ENCODE measurements at places on chromosomes 16 and 17.

DNA sequence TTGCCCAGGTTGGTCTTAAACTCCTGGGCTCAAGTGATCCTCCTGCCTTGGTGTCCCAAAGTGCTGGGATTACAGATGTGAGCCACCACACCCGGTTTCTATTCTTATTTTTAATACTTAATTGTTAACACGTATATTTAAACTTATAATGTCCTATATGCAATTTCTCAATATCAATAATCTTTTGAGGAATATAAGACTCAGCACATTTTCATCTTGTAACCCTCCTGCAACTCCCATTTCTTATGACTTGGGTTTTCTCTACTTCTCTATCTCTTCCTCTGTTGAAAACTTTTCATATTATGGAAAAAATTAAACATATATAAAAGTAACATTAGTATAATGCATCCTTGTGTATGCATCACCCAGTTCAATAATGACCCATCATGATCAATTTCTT lies 150.7 kb downstream of the PRKCB start:
- DNase-seq = no peak

- no peak for DNase-seq
Observed at GRCh38 chr16:30998852-30999761, 11.3 kb downstream of the STX1B start.

DNA sequence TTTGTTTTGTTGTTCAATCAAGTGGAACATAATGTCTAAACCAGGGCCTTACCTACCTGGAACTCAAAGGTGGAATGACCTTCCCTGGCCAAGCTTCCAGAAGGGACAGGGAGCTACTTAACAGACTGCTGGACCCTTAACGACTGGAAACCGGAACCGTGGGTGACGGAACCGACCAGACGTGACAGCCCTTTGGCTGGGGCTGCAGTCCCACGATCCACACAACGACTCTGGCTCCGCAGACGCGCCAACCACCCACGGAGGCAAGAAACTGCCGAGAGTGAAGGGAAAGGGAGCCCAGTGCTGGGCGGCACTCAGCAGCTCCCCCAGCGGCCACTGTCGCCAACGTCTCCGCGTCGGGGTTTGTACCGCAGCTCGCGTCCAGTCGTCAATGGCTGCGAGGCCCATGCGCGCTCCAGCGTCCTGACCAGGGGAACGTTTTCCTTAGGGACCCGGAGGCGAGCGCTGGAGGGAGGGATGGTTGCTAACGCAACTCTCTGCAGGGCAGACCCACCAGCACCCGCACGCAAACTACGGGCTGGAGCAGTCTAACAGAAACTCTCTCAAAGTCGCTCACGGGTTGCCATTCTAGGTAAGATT lies 5.5 kb upstream of the KIF22 start:
- DNase-seq = no peak

GRCh38 chr16:47604306-47604705 lies 143.2 kb downstream of the PHKB start:
- DNase-seq = no peak

- DNase-seq = no peak
Observed at GRCh38 chr16:11245988-11246387, 10.0 kb downstream of the SOCS1 start.

DNA sequence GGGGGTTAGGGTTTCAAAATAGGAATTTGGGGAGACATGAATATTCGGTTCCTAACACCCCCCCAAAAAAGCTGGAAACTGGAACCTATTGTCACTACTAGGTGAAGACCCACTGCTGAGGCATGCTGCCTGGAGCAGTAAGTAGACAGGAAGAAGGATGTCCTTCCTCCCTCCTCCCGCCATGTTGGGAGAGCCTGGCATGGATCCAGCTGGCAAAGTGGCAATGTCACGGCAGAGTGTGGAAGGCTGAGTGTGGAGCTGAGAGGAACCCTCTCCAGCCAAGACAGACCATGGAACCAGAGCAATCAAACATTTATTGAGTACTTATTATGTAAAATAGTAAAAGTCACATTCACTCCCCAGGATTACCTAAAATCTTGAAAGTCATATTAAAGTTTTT lies 49.0 kb downstream of the CCDC182 start:
- DNase-seq = no peak

- no peak for DNase-seq
Observed at GRCh38 chr16:4298761-4299522, 16.9 kb upstream of the GLIS2 start.

GRCh38 chr16:56479469-56479868 lies 28.1 kb downstream of the OGFOD1 start:
- no peak for DNase-seq

- DNase-seq = no peak
Observed at GRCh38 chr17:48997103-48997826, at the start of gene IGF2BP1. IGF2BP1 (plus strand) TSS chr17:48997385; CDS start chr17:48997746, 361 bp downstream.

DNA sequence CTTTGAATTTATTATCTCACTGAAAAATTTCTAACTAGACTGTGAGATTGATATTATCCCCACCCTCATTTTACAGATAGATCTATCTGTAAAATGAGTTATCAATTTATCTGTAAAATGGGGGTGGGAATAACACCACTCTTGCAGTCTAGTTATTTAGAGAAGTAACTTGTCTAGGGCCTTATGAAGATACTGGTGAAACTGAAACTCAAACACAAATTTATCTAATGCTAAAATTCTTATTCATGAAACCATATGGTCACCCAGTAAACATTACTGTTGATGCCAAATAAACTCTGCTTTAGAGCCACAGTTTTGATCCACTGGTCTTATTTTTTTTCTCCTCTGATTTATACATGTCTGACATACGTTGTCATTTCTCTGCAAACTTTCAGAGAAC lies 52.1 kb upstream of the SMIM36 start:
- no peak for DNase-seq

DNA sequence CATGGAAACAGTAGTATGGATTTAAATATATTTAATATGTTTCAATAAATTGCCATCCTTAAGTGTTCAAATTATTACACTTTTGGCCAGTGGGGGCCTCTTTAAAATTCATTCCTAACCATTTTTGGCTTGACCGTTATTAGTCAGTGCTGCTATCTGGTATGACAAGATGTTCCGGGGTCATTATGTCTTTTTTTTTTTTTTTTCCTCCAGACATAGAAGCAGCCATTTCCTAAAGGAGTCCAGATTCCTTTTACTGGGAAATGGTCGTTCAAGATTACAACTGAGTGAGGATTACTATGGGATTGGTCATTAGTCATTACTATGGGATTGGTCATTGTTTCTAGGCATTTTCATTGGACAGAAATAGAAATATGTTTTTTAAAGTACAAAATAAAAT lies 53.4 kb downstream of the NF1 start:
- no peak for DNase-seq

DNA sequence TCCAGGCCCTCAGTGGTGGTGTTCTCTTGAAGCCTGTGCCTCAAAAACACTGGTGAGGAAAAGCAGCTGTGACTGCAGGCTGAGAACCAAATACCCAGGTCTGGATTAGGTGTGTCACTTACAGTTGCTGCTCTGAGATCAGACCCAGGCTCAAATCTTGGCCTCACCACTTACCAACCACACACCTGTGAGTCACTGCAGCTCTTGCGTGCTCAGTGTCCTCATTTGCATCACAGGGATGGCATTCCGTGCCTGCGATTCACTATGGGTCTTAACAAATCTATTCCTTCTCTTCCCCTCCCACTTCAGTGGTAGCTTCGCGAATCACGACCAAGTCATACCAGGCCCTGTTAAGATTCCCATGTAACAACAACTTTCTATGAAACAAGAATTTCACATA lies 233.4 kb upstream of the HSBP1 start:
- DNase-seq = no peak

GRCh38 chr17:81741049-81741593 lies 29.0 kb downstream of the SLC25A10 start:
- DNase-seq = no peak

GRCh38 chr17:57210972-57211411 lies 45.3 kb upstream of the MSI2 start:
- DNase-seq = no peak

DNA sequence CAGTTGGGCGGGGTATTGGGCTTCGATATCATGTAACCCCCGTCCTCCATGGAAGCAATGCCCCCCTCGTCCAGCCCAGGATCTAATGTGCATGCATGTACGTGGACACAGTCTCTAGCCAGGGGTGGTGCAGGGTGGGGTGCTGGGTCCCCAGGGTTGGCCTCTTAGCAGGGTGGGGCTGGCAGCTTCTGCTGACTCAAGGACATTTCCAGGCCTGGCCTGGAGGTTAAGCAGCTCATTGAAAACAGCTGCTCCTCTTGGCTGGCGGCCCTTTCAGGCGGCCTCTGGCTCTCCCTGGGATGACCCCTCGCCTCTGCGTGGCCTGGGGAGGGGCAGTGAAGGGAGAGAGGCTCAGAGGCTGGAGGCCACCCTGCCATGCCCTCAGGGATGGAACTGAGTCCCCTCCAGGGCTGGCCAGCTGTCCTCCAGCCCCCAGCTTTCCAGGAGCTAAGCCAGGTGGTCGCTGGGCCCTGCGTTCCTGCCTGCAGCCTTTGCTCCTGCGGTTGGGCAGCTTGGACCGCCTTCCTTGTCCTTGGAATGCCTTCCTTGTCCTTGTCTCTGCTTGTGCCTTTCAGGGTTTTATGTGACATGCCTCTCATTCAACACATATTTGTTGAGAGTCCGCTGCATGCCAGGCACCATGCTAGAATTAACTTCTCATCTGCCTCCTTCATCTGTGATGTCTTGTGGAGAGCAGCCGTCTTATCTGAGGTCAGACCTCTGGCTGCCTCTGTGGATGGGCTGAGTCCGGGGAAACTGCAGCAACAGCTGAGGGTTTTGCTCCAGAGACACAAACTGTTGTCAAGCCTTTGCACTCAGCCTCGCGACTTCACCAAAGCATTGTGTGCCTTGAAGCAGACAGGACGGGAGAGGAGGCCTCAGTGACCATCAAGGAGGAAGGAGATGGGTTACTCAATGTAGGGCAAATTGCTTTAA lies 26.6 kb downstream of the MRC2 start:
- no peak for DNase-seq

DNA sequence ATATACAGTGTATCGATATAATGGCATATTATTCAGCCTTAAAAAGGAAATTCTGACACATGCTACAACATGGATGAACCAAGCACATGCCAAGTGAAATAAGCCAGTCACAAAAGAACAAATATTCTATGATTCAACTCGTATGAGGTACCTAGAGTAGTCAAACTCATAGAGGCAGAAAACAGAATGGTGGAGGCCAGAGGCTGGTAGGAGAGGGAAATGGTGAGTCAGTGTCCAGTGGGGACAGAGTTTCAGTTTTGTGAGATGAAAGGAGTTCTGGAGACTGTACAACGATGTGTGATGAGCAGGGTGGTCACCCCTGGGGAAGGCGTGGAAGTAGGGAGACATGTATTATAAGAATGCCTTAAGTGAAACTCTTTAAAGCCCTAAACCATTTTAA lies 39.9 kb downstream of the RNF157 start:
- DNase-seq = no peak

DNA sequence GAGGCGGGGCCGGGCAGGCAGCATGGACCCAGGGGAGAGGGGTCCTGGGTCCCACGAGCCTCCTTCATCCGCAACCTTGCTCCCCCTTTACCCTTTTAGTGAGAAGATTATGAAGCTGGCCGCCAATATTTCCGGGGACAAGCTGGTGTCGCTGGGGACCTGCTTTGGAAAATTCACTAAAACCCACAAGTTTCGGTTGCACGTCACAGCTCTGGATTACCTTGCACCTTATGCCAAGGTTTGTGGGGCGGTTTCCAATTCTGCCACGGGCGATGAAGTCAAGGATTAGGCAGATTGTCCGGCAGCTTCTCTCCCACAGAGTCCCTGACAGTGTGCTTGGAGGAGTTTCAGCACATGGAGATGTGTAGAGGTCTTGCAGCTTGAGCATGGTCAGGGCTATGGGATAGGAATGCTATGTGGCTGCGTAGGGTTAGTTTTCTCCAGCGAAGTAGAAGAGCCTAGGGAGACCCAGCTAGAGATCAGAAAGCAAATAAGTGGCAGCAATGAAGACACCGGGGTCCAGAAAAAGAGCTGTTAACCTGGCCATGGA lies 598 bp downstream of the NIP7 start:
- no peak for DNase-seq

DNA sequence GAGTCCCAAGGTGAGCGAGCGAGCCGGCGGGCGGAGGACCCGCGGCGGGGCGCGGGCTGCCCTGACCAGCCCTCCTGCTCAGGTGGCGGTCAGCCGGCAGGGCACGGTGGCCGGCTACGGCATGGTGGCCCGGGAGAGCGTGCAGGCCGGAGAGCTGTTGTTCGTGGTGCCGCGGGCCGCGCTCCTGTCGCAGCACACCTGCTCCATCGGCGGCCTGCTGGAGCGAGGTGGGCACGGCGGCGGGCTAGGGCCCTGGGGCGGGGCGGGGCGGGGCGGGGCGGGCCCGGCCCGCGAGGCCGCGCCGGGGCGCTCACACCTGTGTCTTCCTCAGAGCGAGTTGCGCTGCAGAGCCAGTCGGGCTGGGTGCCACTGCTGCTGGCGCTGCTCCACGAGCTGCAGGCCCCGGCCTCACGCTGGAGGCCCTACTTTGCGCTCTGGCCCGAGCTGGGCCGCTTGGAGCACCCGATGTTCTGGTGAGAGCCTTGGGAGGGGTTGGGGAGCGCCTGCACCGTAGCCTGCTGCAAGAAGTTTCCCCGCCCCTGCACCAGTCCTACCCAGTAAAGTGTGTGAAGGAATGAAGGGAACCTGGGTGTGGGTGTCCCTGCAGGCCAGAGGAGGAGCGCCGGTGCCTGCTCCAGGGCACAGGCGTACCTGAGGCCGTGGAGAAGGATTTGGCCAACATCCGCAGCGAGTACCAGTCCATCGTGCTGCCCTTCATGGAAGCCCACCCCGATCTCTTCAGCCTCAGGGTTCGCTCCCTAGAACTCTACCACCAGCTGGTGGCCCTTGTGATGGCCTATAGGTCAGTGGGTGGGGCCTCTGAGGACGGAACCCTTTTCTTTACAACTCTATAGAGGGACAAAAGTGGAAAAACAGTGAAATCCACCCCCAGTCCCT lies 802 bp downstream of the SETD6 start:
- no peak for DNase-seq

- DNase-seq = no peak
Observed at GRCh38 chr16:8510160-8510559, 80.2 kb downstream of the TMEM114 start.

- no peak for DNase-seq
Observed at GRCh38 chr17:56718515-56718914, 115.2 kb downstream of the C17orf67 start.
